Naive thymus-derived CD4-positive, alpha-beta T cell (primary cell): ENCODE measurements at places on chromosomes 11 and 22. TPM values are rescaled to one million over a fixed set of nuclear protein-coding genes. Genes with fewer than 3 reads are reported as not detected.

GRCh38 chr11:19176629-19177186 lies 25.1 kb downstream of the CSRP3 start:
- no peak overlapping the region for H3K4me3 ChIP-seq
- no peaks in the 10 kb centered on the region for H3K27me3 ChIP-seq
- DNase-seq, result no peak
- H3K4me1 ChIP-seq, result no peaks in the 10 kb centered on the region

GRCh38 chr11:9251311-9251710 lies 13.8 kb downstream of the DENND5A start:
- peak; percentile 33 for DNase-seq
- H3K4me3 ChIP-seq, result no peak overlapping the region
- H3K27ac ChIP-seq, result peak overlapping the region; percentile 8
- H3K4me1 ChIP-seq, result peaks cover 11% of the 10 kb centered on the region
- H3K36me3 ChIP-seq, result no peaks in the 10 kb centered on the region

GRCh38 chr11:223884-224283 lies 12.3 kb downstream of the SIRT3 start:
- no peak overlapping the region for H3K4me3 ChIP-seq
- no peak overlapping the region for H3K27ac ChIP-seq
- H3K36me3 ChIP-seq, result peaks cover 22% of the 10 kb centered on the region
- DNase-seq, result no peak
- no peaks in the 10 kb centered on the region for H3K4me1 ChIP-seq

DNA sequence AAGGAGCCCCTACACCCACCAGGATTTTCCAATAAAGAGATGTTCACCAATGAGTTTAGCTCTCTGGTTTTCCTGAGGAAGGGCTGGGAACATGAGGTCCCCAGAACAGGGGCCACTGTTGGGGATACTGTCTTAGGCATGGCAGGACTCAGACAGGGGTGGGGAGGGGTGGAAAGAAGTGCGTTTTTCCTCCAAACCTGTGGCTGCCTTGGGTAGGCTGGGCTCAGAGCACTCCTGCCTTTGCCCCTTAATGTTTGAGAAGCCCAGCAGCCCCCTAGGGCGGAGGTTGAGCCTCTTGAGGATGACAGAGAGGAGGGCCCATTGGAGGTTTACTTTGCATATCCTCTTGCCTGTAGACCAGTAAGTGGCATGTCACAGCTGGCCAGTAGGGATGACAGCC lies 10.6 kb downstream of the MTFP1 start:
- H3K27me3 ChIP-seq, result peaks cover 3% of the 10 kb centered on the region
- DNase-seq, result no peak
- peaks cover 21% of the 10 kb centered on the region for H3K4me1 ChIP-seq
- peak overlapping the region; percentile 99 for H3K27ac ChIP-seq
- no peaks in the 10 kb centered on the region for H3K36me3 ChIP-seq
- H3K4me3 ChIP-seq, result peak overlapping the region; percentile 53

The VPREB1 gene
- not detected in 2 replicates for total RNA-seq

DNA sequence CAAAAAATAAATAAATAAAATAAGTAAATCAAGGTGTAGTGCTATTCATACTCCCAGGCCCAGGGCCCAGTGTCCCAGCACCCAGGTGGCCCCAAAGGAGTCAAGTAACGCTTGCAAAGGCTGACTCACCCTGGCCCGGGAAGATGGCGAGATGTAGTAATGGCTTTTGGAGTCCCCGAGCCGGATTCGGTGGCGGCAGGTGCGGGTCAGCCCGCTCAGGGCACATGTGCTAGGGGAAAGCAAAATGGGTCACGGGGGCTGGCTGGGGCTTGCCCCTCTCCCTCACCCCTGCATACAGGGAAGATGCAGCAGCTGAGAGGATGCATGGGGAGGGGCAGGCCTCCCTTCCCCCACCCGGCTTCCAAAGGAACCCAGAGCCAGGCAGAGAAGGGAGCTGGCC lies 11.0 kb upstream of the FADS3 start:
- no peaks in the 10 kb centered on the region for H3K27me3 ChIP-seq
- H3K36me3 ChIP-seq, result no peaks in the 10 kb centered on the region
- no peak for DNase-seq

DNA sequence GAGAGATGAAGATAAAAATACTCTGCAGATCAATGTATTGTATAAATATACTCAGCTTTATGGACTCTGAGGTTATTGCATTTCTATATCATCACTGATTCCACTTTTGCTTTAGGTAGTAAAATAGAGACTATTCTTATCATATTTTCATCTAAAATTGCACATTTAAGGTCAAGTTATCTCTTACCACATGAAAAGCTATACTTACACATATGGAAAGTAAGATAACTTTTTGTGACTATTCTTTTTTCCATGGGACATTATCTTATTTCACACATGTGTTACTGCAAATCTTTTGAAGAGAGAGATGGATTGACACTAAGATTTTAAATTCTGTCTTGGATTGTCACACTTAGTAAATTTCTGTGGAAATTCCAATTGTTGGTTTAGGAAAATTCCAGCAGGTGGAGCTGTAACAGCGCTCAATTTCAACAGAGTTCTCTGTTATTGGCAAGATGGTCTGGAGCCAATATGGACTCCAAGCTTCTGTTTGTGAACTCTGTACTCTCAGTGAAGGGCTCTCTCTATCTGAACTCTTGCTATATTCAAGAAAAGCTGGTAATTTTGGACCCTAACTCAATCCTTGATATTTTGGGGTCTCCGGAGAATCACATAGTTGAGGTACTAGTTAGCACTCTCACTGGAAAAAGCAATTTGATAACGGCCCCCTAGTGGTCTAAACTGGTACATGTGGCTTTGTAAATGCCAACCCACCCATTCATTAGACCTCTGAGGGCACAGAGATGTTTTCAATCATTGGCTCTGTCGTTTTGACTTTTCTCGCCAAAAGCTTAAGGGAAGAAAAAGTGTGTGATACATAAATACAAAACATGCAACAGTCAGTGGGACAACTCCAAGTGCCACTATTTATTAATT lies 429.7 kb downstream of the ETS1 start:
- peak overlapping the region; percentile 33 for H3K4me3 ChIP-seq
- H3K27me3 ChIP-seq, result no peaks in the 10 kb centered on the region
- DNase-seq, result no peak
- H3K36me3 ChIP-seq, result no peaks in the 10 kb centered on the region
- no peaks in the 10 kb centered on the region for H3K4me1 ChIP-seq
